ENCODE measurements at places on chromosomes 11 and 22.
A peak's percentile ranks its signal among the peaks of the same experiment; 100 is the strongest.

GRCh38 chr11:77250881-77251640 is 50.4 kb downstream of the GDPD4 start:
- H3K4me1 ChIP-seq = no peaks in the 10 kb centered on the region
- DNase-seq = no peak
- H3K27me3 ChIP-seq = no peaks in the 10 kb centered on the region
- no peak overlapping the region for H3K4me3 ChIP-seq
- H3K27ac ChIP-seq = no peak overlapping the region

- no peak for DNase-seq
- H3K27ac ChIP-seq = no peak overlapping the region
- no peaks in the 10 kb centered on the region for H3K4me1 ChIP-seq
- no peaks in the 10 kb centered on the region for H3K27me3 ChIP-seq
- peaks cover 9% of the 10 kb centered on the region for H3K36me3 ChIP-seq
Measured at GRCh38 chr11:102361086-102362031, 14.3 kb downstream of the BIRC2 start.

- no peaks in the 10 kb centered on the region for H3K36me3 ChIP-seq
- no peaks in the 10 kb centered on the region for H3K27me3 ChIP-seq
- H3K4me1 ChIP-seq = no peaks in the 10 kb centered on the region
- DNase-seq = no peak
- H3K4me3 ChIP-seq = no peak overlapping the region
Measured at GRCh38 chr11:7473717-7474116, 11.6 kb upstream of the OLFML1 start.

GRCh38 chr11:108122166-108122628 is 830 bp downstream of the ACAT1 start:
- H3K27ac ChIP-seq = no peak overlapping the region
- peak overlapping the region; percentile 70 for H3K4me3 ChIP-seq
- H3K36me3 ChIP-seq = no peaks in the 10 kb centered on the region
- H3K27me3 ChIP-seq = no peaks in the 10 kb centered on the region

DNA sequence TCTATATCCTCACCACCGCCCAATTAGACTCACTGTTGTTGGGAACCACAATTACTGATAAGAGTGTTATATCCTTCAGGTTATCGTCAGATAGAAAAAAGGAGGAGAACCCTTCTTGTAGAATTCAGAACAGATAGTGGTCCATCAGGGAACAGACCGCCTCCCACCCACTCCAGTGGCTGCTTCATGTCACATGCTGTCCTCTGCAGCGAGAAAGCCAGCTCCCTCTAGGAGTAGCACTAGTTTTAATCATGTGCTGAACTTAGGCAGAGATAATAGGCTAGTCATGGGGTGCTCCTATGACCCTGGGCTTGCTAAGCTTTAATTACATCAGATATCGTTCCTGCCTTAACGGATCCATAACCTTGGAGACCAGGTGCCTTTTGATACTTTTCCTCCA is 51.5 kb upstream of the RAB1B start:
- no peaks in the 10 kb centered on the region for H3K36me3 ChIP-seq
- H3K4me1 ChIP-seq = peaks cover 8% of the 10 kb centered on the region
- H3K27ac ChIP-seq = no peak overlapping the region
- DNase-seq = no peak
- no peaks in the 10 kb centered on the region for H3K27me3 ChIP-seq

DNA sequence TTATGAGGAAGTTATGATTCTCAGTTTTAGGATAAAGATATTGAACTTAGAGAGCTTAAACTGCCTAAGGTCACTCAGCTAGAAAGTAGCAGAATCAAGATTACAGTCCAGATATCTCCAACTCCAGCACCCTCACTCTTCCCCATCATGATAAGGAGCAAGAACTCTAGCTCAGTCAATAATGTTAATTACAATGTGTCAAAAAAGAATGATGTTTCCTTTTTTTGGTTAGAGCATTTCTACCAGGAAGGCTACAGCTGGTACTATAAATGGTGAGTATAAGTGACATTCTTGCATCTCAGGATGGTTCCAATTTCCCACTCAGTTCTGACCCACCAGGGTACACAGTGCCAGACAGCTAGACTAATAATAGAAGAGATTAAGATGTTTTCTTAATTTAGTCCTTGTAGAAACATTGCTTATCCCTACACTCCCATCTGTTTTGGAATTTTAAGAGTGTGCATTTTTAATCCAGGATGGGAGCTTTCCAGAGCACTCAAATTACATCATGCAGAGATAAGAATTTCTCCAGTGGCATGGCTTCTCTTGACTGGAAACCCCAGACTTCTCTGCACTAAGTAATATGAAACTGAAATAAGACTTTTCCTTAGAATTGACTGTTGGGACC is 21.6 kb upstream of the BBOX1 start:
- no peaks in the 10 kb centered on the region for H3K27me3 ChIP-seq
- no peaks in the 10 kb centered on the region for H3K36me3 ChIP-seq
- no peak overlapping the region for H3K4me3 ChIP-seq
- no peak overlapping the region for H3K27ac ChIP-seq
- H3K4me1 ChIP-seq = no peaks in the 10 kb centered on the region

- H3K4me3 ChIP-seq = no peak overlapping the region
- no peaks in the 10 kb centered on the region for H3K36me3 ChIP-seq
- H3K27me3 ChIP-seq = peaks cover 7% of the 10 kb centered on the region
- no peak for DNase-seq
- no peak overlapping the region for H3K27ac ChIP-seq
Measured at GRCh38 chr11:67538306-67538705, 15.1 kb upstream of the CABP2 start.

DNA sequence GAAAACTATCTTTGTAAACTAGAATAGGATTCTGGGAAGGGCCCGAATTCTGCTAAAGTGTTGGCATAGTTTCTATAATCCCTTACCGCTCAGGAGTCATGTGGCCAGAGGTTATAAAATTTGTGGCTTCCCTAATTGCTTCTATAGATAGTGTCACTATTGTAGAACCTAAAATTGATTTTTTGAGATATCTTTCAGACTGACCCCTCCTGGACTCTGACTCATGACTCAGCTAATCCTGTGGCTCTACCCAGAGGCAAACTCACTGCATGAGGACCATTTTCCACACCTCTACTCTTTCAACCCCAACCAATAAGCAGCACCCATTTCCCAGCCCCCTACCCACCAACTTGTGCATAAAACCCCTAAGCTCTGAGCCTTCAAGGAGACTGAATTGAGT is 61.8 kb upstream of the PRSS23 start:
- H3K4me3 ChIP-seq = no peak overlapping the region
- no peaks in the 10 kb centered on the region for H3K36me3 ChIP-seq
- DNase-seq = no peak
- H3K27me3 ChIP-seq = no peaks in the 10 kb centered on the region
- no peak overlapping the region for H3K27ac ChIP-seq
- H3K4me1 ChIP-seq = no peaks in the 10 kb centered on the region

- H3K27ac ChIP-seq = no peak overlapping the region
- peaks cover 9% of the 10 kb centered on the region for H3K27me3 ChIP-seq
- H3K4me3 ChIP-seq = no peak overlapping the region
- H3K36me3 ChIP-seq = no peaks in the 10 kb centered on the region
Measured at GRCh38 chr11:75280770-75281468, 40.3 kb downstream of the TPBGL start.

GRCh38 chr11:44263738-44264437 is 46.1 kb downstream of the ALX4 start:
- H3K4me1 ChIP-seq = peaks cover 21% of the 10 kb centered on the region
- no peaks in the 10 kb centered on the region for H3K27me3 ChIP-seq
- H3K4me3 ChIP-seq = no peak overlapping the region
- H3K27ac ChIP-seq = no peak overlapping the region

DNA sequence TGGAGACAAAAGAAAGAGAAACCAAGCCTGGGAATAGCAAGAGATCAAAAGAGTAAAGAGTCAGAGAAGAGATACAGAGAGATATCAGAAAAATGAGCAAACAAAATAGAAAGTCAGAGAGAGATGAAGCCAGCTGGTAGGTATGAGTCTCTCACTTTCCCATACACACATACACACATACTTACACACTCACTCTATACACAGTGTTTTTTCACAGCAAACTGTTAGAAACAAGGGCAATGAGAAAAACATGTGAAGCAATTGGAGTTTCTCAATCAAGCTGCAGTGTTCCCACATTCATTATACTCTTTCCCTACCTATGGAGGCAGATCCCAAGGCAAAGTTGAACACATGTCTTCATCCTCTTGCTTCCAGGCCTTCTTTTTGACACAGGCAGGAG is 2.6 kb upstream of the NLRP10 start:
- no peaks in the 10 kb centered on the region for H3K36me3 ChIP-seq
- no peak overlapping the region for H3K27ac ChIP-seq
- H3K4me3 ChIP-seq = no peak overlapping the region
- no peaks in the 10 kb centered on the region for H3K4me1 ChIP-seq
- no peaks in the 10 kb centered on the region for H3K27me3 ChIP-seq
- no peak for DNase-seq

DNA sequence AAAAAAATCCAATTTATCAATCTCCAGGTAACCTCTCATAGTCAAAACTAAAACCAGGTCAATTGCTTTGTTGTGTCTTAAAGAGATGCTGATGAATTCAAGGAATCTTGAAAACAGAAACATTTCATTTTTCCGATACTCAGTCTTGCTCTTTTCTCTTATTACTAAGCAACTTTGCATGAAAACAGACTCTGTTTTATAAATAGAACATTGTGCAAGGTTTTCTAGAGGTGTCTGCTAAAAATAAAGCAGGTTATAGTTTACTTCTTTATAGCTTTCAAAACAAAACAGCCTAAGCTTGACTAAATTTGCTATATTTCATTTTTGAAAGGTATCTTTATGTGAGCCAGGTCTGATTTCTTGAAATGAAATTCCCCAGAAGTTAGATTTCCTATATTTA is 109.3 kb downstream of the ARL14EP start:
- no peaks in the 10 kb centered on the region for H3K36me3 ChIP-seq
- H3K4me3 ChIP-seq = no peak overlapping the region
- no peaks in the 10 kb centered on the region for H3K4me1 ChIP-seq
- no peaks in the 10 kb centered on the region for H3K27me3 ChIP-seq
- DNase-seq = no peak

DNA sequence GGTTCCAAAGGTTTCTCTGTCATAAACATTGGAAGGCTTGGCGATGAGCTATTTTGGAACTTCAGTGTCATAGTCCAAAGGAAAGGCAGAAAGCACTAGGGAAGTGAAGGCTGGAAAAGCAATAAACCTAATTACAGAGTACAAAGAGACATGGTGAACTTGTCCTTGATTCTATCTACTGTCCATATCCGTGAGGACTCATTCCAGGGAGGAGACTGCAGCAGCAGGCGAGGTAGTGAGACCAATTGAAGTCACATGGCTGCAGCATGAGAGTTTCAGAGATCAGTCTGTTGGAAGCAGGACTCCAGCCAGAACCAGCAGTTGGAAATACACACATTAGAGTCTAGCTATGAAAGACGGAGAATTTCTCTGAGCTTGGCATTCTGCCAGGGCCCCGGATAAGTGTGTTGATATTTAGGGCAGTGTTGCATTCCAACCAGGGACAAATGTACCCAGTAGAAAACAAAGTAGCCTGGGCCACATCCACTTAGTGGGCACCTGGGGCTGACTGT is 54.1 kb upstream of the ARHGAP42 start:
- no peaks in the 10 kb centered on the region for H3K4me1 ChIP-seq
- H3K36me3 ChIP-seq = no peaks in the 10 kb centered on the region
- no peaks in the 10 kb centered on the region for H3K27me3 ChIP-seq
- H3K27ac ChIP-seq = no peak overlapping the region

DNA sequence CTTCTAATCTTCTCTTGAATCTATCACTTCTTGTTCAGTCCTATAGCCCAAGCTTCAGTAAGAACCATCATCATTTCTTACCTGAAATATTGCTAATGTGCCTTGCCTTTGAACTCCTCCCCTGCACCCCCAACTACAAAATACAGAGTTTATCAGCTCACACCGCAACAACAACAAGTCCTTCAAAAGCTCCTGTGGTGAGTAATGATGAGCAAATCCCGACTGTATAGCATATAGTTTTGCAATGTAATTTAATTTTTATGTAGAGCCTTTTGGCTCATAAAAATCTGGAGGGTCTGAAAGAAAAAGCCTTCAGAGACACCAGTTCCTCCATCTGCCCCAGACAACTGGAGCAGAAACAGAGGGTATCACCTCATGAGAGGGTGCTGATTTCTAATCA is 124.7 kb downstream of the ARHGAP32 start:
- H3K4me3 ChIP-seq = no peak overlapping the region
- no peaks in the 10 kb centered on the region for H3K4me1 ChIP-seq
- no peaks in the 10 kb centered on the region for H3K27me3 ChIP-seq
- no peak overlapping the region for H3K27ac ChIP-seq

DNA sequence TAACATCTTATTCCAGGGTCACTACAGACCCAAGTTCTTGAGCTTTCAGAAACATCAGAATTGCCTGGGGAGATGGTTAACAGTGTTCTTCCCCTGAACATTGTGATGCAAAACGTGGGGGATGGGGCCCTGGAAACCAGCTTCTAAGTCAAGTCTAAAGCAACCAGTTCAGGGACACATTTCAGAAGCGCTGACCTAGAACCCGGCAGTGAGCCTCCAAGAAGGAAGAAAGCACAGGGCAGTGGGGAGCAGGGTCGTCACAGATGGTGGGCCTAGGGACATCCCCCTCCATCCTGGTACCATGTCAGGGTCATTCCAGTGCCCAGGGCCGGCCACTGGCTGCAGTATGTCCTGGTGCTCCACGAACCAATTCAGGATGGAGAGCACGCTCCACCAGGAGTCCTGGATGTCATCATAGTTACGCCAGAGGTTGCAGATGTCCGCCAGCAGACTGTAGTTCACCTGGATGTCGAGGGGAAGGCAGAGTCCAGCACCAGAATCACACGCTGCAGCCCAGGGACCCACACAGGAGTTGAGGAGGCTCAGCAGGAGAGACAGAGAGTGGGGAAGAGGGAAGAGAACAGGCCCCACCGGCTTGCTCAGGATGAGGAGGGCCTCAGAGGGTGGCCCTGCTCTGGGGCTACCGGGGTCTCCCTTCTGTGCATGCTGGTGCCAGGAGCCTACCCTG is 5.0 kb downstream of the NAGA start:
- H3K4me3 ChIP-seq = no peak overlapping the region
- H3K27me3 ChIP-seq = no peaks in the 10 kb centered on the region
- no peak for DNase-seq

DNA sequence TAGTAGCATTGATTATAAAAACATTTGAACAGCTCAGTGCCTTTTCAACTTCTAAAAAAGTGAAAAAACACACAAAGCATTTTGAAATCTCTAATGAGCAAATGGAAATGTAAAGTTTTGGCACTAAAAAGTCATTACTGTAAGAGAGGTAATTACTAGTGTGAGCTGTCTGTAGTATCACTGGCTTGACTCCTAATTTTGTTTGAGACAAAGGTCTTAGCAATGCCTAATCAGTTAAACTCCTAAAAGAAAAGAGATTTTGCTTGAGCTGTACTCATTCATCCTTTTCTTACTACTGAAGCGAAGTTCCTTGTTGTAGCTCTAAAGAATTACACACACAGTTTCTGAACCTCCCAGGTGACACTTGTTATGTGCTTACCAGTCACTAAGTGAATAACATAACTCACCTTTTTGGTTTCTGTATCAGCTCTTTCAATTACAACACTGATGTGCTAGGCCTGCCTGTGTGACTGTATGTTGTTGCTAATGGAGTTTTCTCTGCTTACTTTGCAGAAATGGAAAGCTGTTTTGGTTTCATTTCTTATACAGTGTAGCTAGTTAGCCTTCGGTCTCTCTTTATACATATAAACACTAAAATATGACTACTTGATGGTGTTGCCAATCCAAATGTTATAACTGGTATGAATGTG is 924.4 kb upstream of the TENM4 start:
- peaks cover 10% of the 10 kb centered on the region for H3K4me1 ChIP-seq
- DNase-seq = peak; percentile 95
- H3K27ac ChIP-seq = peak overlapping the region; percentile 44
- no peaks in the 10 kb centered on the region for H3K36me3 ChIP-seq
- no peak overlapping the region for H3K4me3 ChIP-seq

All from MM.1S (cell line).